ENCODE measurements at places on chromosomes 7 and 10.

DNA sequence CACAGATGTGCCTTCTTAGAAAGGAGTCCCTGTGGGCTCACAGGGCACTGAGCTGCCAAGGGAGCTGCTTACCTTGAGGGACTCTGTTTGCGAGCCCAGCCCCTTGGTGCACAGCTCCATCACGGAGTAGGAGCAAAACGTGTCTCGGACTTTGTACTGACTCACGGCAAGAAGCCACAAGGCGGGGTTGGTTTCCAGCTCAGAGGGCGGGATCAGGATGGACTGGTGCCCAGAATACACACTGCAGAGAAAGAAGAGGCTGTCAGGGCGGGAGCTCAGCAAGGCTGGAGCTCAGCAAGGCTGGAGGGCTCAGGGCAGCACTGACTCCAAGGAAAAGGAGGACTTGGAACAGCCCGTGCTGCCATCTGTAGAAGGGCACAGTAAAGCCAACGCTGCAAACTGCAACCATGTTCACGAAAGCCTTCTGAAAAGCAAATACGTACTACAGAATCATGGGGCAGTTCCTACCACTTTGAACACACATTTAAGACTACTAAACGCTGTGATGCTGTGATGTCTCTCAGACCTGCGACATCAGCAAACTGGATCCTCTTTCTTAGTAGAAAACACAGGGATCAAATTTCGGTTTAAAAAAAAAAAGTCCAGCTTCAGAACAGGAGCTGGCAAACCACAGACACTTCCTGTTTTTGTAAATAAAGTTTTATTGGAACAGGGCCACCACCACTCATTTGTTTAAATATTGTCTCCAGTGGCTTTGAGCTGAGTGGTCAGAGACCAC lies 194.3 kb downstream of the ZMYND11 start:
- peak; percentile 35 for DNase-seq

GRCh38 chr7:113698556-113699220 lies 220.1 kb downstream of the PPP1R3A start:
- DNase-seq: no peak

GRCh38 chr7:30212701-30213111 lies 71.7 kb upstream of the ZNRF2 start:
- no peak for DNase-seq

DNA sequence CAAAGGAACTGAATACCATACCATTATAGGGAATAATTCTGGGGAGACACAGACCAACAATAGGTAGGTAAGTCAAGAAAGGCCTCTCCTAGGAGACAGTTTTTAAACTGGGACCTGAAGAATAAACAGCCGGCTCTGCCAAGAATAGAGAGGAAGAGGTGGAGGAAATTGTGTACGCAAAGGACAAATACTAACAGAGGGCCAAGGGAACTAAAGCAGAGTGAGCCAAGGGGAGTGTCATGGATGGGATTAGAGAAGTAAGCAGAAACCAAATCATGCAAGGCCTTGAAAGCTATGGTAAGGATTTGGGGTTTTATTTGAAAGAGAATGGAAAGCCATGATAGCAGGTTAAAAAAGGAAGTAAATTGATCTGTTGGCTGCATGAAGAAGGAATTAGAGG lies 18.1 kb upstream of the ITGB8 start:
- DNase-seq: no peak

DNA sequence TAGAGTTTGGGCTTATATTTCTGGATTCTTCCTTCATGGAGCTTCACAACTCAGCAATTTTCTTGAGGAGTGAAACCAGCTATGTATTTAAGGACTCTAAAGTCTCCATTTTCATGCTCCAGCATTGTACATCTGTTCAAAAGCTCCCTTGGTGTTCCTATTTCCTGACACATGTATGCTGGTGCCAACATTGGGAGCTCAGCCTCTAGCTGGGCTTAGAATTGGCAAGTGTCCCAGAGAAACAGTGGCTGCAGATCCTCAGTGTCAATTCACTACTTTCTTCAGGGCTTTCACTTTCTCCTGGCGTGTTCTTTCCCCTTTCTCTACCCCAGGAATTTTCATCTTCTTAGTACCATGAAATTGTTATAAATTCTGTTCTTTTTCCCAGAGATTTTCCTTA lies 103.1 kb downstream of the ZNF467 start:
- peak; percentile 9 for DNase-seq
